ENCODE measurements at places on chromosomes 6 and 20. TPM values are rescaled to one million over a fixed set of nuclear protein-coding genes. Genes with fewer than 3 reads are reported as not detected.

DNA sequence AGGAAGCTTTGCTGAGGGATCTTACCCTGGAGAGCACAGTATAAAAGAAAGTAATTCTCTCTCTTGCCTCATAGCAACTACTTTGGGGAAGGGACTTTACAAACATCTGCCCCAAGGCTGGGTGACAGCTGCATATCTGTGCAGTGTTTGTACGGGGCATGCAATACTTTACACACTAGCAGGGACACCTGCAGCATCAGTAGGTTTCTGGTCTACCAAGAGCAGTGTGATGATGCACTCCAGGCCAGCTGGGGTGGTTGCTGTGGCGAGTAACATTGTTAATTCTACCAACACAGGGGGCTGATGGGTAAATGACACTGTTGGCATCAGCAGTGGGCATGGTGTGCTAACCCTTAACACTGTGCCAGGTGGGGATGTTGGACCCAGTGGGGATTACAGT lies 48.0 kb downstream of the ADTRP start:
- DNase-seq, result no peak

DNA sequence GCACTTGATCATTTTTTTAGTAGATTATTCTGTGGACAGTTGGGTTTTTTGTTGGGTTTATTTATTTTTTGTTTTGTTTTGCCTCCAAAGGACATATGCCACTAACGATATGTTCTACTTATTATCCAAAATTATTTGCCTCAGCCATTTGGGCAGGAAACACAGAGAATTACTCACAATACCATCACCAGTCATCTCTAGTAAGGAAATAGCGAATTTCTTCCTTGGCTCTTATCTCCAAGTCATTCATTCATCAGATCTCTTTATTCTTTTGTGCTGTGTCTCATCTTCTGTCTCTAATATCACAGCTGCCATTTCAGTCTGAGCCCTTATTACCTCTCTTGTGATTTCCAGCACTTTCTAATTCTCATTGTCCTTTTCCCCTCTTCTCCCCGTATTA lies 130.4 kb upstream of the SMLR1 start:
- DNase-seq, result no peak

Gene BPIFB4
- total RNA-seq, result not detected

DNA sequence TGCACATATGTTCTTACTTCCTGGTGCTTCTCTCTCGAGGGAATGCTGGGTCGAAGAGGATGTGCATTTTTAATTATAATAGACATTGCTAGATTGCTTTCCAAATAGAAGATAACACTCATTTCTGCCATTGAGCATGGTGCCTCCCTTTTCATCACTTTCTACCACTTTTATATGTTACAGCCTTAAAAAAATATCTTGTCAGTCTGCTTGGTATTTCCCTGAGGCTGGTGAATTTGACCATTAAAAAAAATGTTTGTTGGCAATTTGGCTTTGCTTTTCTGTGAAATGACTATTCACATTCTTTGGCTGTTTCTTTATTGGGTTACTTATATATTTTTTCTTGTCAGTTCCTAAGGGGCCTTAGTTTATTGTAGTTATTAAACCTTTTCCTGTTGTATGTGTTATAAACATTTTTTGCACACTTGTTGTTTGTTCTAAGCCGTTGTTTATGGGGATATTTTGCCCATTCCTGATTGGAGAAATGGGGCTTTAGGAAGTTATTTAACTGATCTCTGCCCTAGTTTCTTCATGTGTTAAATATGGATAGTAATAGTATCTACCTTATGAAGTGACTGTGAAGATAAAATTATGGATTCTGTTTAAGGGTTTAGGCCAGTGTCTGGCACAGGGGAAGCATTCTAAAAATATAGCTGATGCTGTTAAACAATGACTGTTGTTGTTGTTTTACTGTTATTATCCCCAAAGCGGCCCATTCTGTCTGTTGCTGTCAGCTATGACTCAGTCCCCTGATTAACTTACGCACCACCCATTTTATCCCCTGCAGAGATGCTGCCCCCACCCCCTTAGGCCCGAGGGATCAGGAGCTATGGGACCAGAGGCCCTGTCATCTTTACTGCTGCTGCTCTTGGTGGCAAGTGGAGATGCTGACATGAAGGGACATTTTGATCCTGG lies 3.8 kb downstream of the DDR1 start:
- no peak for DNase-seq

Gene RBPJL
- not detected for total RNA-seq

GRCh38 chr20:22728146-22728745 lies 143.9 kb upstream of the FOXA2 start:
- DNase-seq, result no peak

DNA sequence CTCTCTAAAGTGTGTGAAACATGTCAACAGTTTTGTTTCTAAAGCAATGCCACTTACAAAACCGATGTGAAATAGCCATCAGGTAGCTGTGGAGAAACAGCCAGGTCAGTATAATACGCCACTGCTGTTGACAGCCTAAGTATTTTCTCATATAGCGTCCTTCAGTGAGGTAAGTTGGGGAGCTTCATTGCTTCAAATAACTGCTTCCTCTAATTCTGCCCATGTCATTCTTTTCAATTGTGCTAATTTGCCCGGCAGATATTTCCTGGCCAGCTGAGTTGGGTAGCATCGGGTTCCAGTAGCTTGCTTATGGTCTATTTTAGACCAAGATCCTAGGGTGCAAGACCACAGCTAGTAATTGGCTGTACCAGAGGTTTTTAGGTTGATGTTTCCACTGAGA lies 2.1 kb upstream of the ARMC2 start:
- no peak for DNase-seq

Measured in MCF 10A (cell line).